ENCODE measurements at places on chromosomes 13 and 19.
A peak's percentile ranks its signal among the peaks of the same experiment; 100 is the strongest.

- DNase-seq = no peak
These were observed 98.8 kb upstream of the TMTC4 start for GRCh38 chr13:100773429-100773828.

DNA sequence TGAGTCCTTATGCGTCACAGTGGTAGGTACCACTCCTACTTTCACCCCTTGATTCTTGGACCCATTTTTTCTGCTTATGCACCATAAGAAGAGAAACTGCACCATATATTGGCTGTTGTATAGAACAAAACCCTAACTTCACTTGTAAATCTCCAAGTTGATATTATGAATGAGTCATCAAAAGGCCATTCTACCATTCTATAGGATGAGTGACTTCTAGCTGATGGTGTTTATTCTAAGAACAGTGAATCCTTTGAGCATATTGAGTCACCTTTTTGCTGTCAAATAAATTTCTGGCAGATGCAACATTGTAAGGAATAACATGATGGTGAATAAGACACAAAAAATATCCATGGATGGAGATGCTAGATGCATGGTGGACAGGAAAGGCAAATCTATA lies 57.7 kb downstream of the POLR1D start:
- DNase-seq = no peak

DNA sequence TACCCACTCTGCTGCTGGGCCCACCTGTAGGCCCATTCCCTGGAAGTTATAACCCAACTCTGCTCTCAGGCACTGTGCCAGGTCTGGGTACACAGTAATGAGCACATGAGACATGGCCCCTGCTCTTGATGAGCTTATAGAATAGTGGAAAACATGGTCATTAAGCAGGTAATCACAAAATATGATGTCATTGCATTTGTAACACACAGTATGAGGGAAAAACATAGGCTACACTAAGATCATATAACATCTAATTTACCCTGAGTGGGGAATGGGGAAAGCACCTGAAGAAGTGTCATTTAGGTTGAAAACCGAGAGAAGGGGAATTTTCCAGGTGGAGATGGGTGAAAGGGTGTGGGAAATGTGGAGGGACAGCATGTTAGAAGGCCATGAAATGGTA lies 3.9 kb upstream of the CNMD start:
- no peak for DNase-seq

GRCh38 chr19:38385804-38386257 lies 2.0 kb downstream of the GGN start:
- no peak for DNase-seq

DNA sequence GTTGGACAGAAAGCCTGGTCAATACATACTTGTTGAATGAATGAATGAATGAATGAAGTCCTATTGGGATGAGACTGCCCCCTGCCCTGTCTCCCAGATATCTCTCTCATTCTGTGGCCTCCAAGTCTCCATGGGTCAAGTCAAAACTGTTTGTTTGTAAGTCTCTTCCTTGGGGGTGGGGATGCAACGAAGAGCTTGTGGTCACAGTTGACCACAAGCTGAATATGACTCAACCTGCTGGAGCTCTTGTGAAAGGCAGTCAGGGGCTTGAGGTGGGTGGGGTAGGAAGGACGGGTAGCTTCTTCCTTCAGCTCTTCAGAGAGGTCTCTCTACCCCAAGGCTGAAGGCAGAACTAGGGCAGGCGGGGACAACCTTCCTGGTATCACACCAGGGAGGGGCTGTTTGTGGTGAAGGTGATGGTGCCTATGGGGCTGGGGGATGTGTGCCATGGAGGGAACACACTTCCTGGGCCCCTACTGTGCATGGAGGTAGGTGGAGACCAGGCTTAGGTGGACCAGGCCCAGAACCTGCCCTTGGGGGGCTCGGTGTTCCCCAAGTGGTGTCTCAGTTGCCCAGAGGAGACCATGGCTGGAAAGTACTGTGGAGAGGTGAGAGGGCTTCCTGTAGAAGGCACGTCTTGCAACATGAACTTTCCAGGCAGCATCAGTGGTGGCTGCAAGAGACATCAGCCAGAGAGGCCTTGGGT lies 8.0 kb downstream of the MYO1F start:
- DNase-seq = no peak

DNA sequence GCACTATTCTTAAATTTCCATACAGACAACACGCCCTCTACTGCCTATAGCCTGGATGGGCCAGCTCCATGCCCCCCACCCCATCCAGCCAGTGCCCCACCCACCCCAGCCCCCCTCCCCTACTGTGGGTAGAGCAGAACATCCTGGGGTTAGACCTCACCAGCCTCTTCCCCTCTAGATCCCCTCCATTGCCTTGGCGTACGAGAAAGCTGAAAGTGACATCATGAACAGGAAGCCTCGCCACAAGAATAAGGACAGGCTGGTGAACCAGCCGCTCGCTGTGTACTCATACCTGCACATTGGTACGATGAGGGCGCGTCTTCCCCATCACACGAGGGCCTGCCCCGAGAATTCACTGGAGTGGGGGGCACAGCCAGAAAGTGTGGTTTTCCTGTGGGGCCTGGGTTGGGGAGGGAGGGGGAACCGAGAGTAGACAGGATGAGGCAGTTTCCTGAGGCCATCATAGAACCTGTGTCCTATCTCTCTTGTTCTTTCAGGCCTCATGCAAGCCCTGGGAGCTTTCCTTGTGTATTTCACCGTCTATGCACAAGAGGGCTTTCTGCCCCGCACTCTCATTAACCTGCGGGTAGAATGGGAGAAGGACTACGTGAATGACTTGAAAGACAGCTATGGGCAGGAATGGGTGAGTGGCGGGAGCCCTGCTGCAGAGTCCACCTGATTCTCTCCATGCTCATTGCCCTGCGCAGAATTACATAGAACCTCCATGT lies 29.1 kb downstream of the ATP12A start:
- peak; percentile 32 for DNase-seq

DNA sequence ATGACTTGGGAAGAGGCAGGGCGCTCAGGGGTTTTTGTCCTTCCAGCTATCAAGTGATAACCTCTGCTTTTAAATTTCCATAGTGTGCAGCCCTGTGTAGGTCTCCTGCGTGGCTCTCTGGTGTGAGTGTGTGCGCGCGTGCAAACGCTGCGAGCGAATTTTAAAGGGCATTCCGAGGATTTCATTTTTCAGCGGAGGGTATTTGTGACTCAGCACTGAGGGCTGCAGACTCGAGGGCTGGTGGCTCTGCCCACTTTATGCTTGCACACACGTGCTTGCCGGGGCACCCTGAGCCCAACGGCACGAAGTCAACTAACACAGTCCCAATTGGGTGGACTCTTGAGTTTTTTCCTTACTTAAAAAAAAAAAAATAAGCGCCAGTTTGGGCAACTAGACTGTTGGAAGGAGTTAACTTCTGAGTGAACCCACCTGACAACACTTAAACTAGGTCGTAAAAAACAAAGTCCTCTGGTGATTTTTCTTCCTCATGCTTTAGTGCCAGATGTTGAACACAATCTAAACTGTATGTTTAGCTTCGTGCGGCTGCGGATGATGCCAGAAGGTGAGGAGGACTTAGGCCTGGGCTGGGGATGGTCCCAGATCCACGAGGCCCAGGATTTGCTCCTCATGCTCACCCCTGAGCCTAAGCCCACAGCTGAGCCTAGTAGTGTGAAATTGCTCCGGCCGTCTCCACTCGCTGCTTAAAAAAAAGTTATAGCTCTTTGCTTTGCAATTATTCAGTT lies 2.1 kb downstream of the FGF9 start:
- DNase-seq = no peak

- no peak for DNase-seq
These were observed 128.9 kb upstream of the RXFP2 start for GRCh38 chr13:31610270-31610998.

- DNase-seq = no peak
These were observed 21.0 kb downstream of the TPP2 start for GRCh38 chr13:102617697-102618350.

GRCh38 chr13:92143766-92144165 lies 745.3 kb downstream of the GPC5 start:
- DNase-seq = no peak

GRCh38 chr13:107883561-107884175 lies 331.7 kb downstream of the LIG4 start:
- DNase-seq = no peak

DNA sequence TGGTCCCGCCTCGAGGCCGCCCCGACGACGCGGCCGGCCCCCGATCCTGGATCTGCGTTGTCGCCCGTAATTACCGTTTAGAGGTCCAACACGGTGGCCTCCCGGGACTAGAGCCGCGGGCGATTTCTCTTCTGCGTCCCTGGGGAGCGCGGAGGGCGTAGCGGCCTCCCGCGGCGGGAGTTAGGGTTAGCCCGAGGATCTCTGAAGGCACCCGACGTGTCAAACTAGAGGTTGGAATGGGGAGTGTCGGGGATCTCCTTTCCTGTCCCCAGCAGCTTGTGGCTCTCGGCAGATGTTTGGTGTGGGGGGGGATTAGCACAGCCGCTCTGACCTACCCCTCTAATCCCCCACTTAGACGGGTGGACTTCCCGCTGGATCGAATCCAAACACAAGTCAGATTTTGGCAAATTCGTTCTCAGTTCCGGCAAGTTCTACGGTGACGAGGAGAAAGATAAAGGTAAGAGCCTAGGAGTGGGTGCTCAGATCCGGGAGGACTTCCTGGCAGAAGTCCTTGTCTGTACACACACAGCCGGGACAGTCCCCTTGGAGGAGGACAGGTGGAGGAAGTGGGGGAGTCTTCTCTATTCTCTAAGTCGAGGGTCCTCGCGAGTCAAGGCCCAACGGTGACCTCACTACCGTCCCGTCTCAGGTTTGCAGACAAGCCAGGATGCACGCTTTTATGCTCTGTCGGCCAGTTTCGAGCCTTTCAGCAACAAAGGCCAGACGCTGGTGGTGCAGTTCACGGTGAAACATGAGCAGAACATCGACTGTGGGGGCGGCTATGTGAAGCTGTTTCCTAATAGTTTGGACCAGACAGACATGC lies 581 bp downstream of the CALR start:
- DNase-seq = no peak

GRCh38 chr13:75360170-75360569 lies 121.8 kb downstream of the TBC1D4 start:
- no peak for DNase-seq

DNA sequence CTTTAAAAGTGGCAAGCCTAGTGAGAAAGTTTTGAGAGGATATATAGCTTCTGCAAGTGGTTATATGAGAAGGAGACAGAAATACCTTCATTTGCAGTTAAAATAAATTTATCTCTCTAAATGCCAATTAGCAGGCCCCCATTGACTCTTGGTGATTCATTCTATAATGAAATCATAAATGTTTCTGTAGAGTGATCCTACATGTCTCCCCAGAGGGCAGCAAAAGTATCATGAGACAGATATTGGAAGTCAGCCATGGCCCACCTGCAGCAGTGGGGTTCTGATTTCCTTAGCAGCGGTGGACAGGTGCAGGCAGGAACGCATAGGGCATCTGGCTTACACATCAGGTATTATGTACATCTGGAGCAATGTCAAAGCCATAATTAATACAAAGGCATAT lies 385.4 kb upstream of the SLC10A2 start:
- DNase-seq = no peak

- DNase-seq = no peak
These were observed 6.5 kb downstream of the ARMC6 start for GRCh38 chr19:19039901-19040300.

DNA sequence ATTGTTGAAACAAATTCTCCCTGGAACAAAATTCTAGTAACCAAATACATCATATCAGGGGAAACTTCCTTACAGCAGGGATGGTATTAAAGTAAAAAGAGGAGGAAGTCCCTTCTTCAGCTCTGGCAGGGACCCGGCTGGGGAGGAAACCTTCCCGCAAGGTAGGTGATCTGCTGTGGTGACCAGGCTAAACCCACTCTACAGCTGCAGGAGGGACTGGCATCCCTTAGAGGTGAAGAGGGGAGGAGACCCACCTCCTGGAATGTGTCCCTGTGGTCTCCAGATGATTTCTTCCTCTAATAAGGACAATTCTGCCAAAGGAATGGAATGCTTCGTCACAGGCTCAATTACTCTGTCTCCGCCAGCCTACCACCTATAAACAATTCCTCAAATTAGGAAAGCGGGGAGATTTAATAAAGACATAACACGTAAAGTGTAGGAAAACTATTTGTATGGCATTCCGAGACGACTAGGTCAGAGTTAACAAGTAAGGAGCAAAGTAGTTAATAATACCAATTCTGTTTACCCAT lies 637 bp upstream of the PDS5B start:
- DNase-seq = no peak

- DNase-seq = no peak
These were observed 4.7 kb upstream of the POMP start for GRCh38 chr13:28654276-28654675.

DNA sequence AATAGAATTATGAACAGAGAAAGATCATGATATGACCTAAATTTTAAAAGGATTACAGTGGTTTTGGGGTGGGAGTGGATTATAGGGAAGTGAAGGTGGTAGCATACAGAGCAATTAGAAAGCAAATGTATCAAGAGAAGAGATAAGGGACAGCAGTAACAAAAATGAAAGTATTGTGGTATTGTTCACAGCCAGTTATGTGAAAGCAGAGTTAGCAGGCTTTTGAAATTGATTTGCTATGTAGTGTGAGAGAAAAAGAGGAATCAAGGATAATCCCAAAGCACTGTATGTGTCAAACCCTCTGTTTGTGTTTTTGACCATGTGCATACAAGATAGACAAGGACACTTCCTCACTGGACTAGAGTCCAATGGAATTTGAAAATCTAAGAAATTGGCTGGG lies 1721.4 kb downstream of the PCDH9 start:
- DNase-seq = no peak

GRCh38 chr13:78599645-78600279 lies 3.6 kb downstream of the POU4F1 start:
- no peak for DNase-seq
